ENCODE measurements at places on chromosomes 16 and 17.

- H3K4me3 ChIP-seq = no peak overlapping the region
- no peaks in the 10 kb centered on the region for H3K36me3 ChIP-seq
- H3K4me1 ChIP-seq = peaks cover 6% of the 10 kb centered on the region
- H3K27ac ChIP-seq = no peak overlapping the region
- H3K27me3 ChIP-seq = no peaks in the 10 kb centered on the region
Observed at GRCh38 chr16:77917971-77918370, 104.4 kb upstream of the CLEC3A start.

- no peaks in the 10 kb centered on the region for H3K27me3 ChIP-seq
- H3K4me1 ChIP-seq = peaks cover 15% of the 10 kb centered on the region
- H3K36me3 ChIP-seq = peaks cover 5% of the 10 kb centered on the region
Observed at GRCh38 chr16:8864480-8865110, 4.2 kb downstream of the CARHSP1 start.

- no peak overlapping the region for H3K4me3 ChIP-seq
- no peaks in the 10 kb centered on the region for H3K4me1 ChIP-seq
- no peaks in the 10 kb centered on the region for H3K36me3 ChIP-seq
- no peak for DNase-seq
- H3K27me3 ChIP-seq = no peaks in the 10 kb centered on the region
- no peak overlapping the region for H3K27ac ChIP-seq
Observed at GRCh38 chr16:11129378-11129781, 126.6 kb downstream of the SOCS1 start.

DNA sequence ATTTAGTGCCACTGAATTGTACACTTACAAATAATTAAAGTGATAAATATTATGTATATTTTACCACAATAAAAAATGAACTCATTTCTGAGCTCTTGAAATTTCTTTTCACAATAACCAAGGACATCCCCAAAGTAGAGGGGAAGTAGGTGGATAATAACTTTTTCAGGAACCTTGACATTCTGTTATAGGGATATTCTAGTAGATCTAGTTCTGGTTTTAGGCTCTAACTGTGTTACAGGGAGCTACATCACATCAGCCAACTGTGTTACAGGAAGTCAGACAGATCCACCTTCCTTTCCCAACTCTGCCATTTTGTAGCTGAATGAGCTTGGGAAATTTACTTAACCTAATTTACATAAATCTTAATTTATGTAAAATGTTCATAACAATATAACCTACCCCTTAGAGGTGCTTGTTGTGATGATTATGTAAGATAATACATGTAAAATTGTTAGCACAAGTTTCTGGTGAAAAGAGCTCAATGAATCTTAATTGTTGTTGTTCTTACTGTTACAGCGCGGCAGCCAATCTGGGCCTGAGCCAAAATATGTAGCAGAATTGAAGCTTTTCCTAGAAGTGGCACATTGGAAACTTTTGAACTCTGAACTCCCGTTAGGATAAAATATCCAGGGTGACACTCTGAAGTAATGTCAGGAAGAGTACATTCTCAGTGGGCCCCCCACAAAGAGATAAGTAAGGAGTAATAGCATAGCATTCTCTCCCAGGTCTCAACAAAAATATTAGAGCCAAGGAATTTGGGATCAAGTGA lies 169.8 kb downstream of the AATF start:
- no peak for DNase-seq
- H3K36me3 ChIP-seq = peaks cover 7% of the 10 kb centered on the region
- no peaks in the 10 kb centered on the region for H3K27me3 ChIP-seq
- no peak overlapping the region for H3K4me3 ChIP-seq

GRCh38 chr17:64259922-64260321 lies 3.1 kb downstream of the TEX2 start:
- DNase-seq = no peak
- no peak overlapping the region for H3K27ac ChIP-seq
- no peak overlapping the region for H3K4me3 ChIP-seq

- peaks cover 5% of the 10 kb centered on the region for H3K36me3 ChIP-seq
- H3K4me1 ChIP-seq = peaks cover 8% of the 10 kb centered on the region
- no peaks in the 10 kb centered on the region for H3K27me3 ChIP-seq
- peak overlapping the region; percentile 26 for H3K27ac ChIP-seq
- H3K4me3 ChIP-seq = no peak overlapping the region
- no peak for DNase-seq
Observed at GRCh38 chr16:19853742-19854542, 30.7 kb downstream of the GPRC5B start.

GRCh38 chr16:50989047-50989446 lies 162.0 kb downstream of the SALL1 start:
- H3K36me3 ChIP-seq = no peaks in the 10 kb centered on the region
- no peak overlapping the region for H3K4me3 ChIP-seq
- H3K4me1 ChIP-seq = no peaks in the 10 kb centered on the region
- no peak for DNase-seq
- H3K27ac ChIP-seq = no peak overlapping the region

DNA sequence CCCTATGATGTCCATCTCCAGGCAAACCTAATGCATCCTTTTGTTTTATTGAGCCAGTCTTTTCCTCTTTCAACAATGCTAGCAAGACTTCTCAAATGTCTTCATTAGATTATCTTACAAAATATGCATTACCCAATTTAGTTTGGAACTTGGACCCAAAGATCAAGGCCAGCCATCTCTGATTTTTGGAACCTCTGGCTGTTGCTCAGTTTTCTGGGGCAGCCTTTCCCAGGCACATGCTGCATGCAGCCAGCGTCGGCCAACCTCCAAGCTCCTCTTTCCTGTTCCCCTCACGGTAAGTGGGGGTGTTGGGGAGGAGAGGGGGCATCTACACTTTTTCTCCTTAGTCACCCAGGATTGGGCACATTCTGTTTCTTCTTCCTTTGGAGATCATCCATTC lies 189.3 kb downstream of the PRKCA start:
- H3K4me1 ChIP-seq = peaks cover 4% of the 10 kb centered on the region
- no peak for DNase-seq
- H3K36me3 ChIP-seq = no peaks in the 10 kb centered on the region

DNA sequence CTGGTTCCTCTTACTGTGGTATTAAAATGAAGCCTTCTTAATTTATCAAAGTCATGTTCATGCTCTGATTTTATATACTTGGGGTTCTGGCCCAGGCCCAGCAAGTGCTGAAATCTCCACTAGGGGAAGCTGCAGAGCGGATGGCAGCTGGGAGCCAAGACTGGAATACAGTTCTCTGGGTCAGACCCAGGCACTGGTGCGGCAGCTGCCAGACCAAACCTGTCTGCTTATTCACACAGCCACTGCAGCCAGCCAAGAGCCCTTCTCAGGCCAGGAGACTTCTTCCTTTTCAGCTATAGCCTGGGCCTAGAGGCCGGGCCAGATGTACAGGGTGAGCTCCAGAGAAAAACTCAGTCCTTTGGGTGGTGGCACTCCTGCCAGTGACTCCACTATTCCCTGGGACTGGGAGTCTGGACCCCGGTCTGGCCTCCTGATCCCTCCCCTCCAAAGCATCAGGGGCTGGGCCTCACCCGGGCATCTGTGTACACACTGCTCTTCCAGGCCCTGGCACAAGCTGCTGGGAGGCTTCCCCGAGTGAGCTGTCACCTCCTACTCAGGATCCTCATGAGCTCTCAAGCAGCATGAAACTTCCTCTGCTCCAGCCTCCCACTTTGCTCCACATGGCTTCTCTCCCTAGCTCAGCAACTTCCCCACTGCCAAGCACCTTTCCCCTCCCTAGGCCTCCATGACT lies 24.4 kb downstream of the ATP6V0D1 start:
- no peak for DNase-seq
- H3K36me3 ChIP-seq = no peaks in the 10 kb centered on the region
- H3K4me3 ChIP-seq = no peak overlapping the region
- H3K27ac ChIP-seq = no peak overlapping the region
- H3K4me1 ChIP-seq = no peaks in the 10 kb centered on the region
- no peaks in the 10 kb centered on the region for H3K27me3 ChIP-seq

GRCh38 chr16:65667011-65667578 lies 545.2 kb upstream of the CDH11 start:
- 0 out of 2 replicates have a peak, but pooled peaks cover 3% of the 10 kb centered on the region for H3K4me1 ChIP-seq
- no peaks in the 10 kb centered on the region for H3K36me3 ChIP-seq
- no peak overlapping the region for H3K27ac ChIP-seq
- H3K4me3 ChIP-seq = no peak overlapping the region
- DNase-seq = no peak

DNA sequence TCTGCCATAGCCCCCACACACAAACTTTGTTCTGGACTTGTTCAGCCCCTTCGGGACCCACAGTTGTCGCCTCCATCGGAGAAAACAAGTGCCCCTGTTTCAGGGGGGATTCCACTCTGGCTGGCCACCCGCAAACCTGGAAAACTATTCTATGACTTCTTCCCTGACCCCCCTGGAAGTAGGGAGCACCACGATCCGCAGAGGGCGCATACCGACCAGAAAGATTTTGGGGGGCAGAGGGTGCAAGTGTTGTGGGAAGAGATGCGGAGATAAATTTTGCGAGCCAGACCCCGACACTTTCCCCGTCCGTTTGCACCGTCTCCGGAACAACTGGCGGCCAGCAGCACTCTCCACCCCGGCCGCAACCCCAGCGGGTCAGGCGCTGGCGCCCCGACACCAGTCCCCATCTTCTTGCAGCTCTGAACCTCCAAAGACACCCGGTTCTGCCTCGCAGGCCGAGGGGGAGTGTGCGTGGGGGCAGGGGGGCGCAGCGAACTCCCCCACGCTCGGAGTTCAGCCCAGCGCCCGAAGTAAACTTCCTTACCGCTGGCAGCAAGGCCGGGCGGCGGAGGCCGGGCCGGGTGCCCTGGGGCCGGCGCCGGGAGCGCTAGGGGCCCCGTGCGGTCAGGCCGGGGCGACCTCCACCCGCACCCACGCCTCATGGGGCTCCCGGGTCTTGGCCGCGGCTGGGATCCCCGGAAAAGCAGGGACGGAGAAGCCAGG lies 744 bp downstream of the SALL1 start:
- peak overlapping the region; percentile 77 for H3K4me3 ChIP-seq
- H3K36me3 ChIP-seq = no peaks in the 10 kb centered on the region
- H3K4me1 ChIP-seq = peaks cover 3% of the 10 kb centered on the region
- peaks cover 4% of the 10 kb centered on the region for H3K27me3 ChIP-seq
- H3K27ac ChIP-seq = no peak overlapping the region
- DNase-seq = no peak

GRCh38 chr17:979539-980405 lies at the start of gene NXN:
TSS of gene NXN (minus strand) at chr17:979776.
- H3K27me3 ChIP-seq = no peaks in the 10 kb centered on the region
- no peaks in the 10 kb centered on the region for H3K36me3 ChIP-seq
- DNase-seq = no peak
- no peaks in the 10 kb centered on the region for H3K4me1 ChIP-seq
- no peak within 1 kb of the TSS for H3K27ac ChIP-seq
